ENCODE measurements at places on chromosomes 7 and 10.

DNA sequence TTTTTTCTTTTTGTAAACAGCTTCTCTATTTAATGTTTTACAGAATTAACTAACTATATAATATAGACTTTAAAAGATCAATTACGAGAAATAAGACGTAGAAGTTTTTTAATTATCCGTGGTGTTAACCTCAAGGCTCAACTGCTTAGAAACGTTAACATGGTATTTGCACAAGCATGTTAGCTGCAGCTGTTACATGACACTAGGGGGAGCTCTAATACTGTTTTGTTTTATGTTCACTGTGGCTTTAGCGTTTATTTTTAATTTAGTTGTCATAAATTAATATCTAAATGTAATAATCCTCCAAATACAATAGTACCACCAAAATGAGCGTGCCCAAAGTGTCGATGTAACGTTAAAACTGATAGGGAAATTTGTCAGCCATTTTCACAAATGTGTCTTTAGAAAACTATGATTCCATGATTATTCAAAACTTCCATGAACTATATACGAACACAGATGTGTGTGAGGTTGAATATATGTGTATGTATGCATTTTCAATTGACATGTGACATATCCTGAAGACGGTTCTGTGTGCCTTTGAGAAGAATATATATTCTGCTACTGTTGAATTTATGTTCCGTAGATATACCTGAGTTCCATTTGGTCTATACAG is 828.8 kb upstream of the MBL2 start:
- no peaks in the 10 kb centered on the region for H3K36me3 ChIP-seq
- DNase-seq = no peak
- H3K27me3 ChIP-seq = no peaks in the 10 kb centered on the region
- no peak overlapping the region for H3K27ac ChIP-seq
- H3K4me3 ChIP-seq = no peak overlapping the region
- no peaks in the 10 kb centered on the region for H3K4me1 ChIP-seq

DNA sequence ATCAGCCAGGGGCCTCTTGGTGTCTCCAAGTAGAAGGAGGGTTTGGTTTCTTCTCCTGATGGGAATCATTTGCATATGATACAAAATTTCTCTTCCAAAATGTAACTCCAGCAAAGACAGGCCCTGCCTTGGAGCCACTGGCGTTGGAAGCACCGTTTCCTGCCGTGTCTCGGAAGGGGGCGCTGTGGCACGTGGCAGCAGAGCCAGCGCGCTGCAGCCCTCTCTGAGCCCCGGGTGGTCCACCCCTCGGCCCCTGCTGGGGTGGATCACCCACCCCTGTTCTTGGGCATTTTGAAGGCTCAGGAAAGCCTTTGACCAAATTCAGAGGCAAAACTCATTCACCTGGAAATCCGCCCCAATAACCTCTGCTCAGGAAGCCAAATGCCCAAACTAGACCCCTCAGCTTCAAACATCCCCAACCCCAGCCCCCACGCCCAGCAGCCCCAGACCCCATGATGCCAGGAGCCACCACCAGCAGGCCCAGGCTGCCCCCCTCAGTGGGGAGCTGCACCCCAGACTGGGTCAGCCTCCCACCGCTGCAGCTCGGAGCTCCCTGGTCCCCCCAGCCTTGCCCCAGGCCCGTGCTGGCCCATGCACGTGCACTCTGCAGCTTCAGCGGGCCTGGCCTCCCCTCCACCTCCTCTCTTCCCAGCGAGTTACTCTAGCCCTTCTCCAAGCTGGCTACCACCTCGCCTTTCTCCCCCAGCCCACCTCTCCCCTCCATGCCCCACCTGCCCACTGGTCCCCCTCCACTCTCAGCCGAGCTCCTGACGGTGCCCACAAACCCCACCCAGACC is 29.5 kb upstream of the ELFN1 start:
- H3K27me3 ChIP-seq = peaks cover 12% of the 10 kb centered on the region
- no peak overlapping the region for H3K4me3 ChIP-seq
- H3K27ac ChIP-seq = no peak overlapping the region
- H3K36me3 ChIP-seq = peaks cover 4% of the 10 kb centered on the region
- DNase-seq = no peak

DNA sequence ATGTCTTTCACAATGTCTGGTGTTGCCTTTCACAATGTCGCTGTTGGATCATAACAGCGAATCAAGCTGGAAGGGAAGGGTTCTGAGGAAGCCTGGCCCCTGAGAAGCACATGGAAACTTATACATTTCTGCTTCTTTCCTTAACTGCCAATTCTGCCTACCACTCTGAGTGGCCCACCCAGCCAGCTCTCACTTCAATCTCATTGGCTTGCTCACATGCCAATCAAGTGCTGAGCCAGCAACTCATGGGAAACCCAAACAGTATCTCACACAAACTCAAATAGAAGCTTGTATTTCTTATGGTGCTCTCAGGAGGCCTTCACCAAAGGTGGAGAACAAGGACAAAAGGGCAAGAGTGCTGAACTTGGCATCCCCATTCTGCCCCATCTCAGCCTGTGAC is 117.4 kb upstream of the GPR26 start:
- no peaks in the 10 kb centered on the region for H3K36me3 ChIP-seq
- H3K4me3 ChIP-seq = no peak overlapping the region
- no peak overlapping the region for H3K27ac ChIP-seq
- DNase-seq = no peak

DNA sequence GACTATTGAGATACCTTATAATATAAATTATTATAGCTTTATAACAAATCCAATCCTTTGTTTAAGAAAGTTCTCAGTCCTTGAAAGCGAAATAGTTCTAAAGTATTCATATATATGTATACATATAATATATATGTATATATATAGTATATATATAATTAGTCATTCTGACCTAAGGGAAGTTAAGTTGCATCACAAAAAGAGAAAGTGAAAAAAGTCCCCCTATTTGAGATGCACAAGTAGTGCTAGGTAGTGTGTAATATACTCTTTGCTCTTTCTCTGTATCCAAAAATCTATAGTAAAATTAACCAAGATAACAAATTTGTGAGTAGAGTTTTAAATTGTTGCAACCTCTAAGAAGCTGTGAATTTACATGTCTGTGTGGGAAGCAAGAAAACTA is 13.3 kb upstream of the IFIT1B start:
- H3K27me3 ChIP-seq = peaks cover 4% of the 10 kb centered on the region
- H3K4me3 ChIP-seq = no peak overlapping the region
- H3K36me3 ChIP-seq = peaks cover 2% of the 10 kb centered on the region
- H3K27ac ChIP-seq = no peak overlapping the region
- DNase-seq = no peak

Data from activated naive CD8-positive, alpha-beta T cell treated with anti-CD3 and anti-CD28 coated beads for 36 hours (primary cell).